ENCODE measurements at places on chromosomes 3 and 15. TPM values are rescaled to one million over a fixed set of nuclear protein-coding genes. Genes with fewer than 3 reads are reported as not detected.

DNA sequence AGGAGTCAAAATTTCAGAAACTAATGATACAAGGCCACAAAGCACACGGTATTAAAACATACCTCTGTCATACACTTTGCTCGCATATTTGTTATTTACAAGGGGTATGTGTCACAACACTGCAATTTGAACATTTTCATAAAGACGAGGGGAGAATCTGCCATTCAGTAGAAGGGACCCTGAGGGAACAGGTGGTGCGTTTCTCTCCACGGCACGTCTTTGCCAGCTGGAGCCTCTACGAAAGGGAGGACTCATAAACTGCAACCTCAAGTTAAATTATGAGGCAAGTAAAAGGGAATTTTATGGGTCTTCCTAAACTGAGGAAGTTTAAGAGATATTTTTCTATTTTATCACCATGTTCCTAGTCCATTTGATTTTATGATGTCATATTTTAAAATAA, 19.1 kb downstream of the ATP10A start:
- no peaks in the 10 kb centered on the region for H3K27me3 ChIP-seq
- no peak overlapping the region for H3K27ac ChIP-seq
- H3K4me1 ChIP-seq: peaks cover 13% of the 10 kb centered on the region
- DNase-seq: no peak

DNA sequence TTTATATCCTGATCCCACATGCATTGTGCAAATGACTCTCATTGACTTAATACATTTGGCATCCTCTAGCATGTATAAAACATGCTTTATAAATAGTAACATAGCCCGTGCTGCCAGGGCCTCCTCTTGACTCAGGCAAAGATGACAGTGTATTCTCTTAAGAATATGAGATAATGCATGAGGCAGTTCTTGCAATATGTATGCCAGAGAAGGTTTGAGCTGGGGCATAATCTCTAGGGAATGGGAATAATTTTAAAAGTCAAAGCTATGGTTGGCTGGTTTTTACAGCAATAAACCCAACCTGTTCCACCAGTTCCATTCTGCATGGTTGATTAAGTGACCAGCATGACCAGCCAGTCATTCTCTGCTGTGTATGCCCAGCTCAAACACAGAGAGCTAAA, 179.0 kb upstream of the PFN2 start:
- H3K27me3 ChIP-seq: no peaks in the 10 kb centered on the region
- DNase-seq: no peak
- H3K36me3 ChIP-seq: no peaks in the 10 kb centered on the region
- no peaks in the 10 kb centered on the region for H3K4me1 ChIP-seq

DNA sequence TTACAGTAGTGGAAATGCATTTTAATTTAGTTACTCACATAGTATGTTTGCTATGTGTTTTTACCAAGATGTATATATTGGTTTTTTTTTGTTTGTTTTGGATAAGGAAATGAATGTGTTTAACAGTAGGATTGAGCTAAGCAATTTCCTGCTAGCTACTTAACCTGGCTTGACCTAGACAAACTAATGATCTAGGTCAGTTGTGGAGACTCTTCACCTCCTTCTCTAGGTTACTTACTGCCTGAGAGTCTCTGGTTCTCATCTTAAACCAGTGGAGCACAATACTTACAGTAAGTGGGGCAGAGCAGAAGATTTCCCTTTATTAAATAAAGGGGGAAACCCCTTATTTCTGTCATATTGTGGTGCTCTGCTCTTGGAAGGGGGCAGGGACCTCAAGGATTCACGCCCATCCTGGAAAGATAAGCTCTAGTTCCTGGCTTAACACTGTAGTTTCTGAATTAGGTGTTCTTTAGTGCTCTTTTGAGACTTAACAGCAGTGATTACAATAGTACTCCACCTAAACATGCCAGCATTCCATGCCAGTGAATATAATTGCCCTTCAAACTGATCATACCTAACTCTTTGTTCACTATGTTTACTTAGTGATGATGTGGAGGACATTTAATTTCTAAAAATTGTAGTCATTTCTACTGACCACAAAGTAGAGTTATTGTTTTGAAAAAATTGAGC, 79.9 kb downstream of the UBP1 start:
- H3K4me3 ChIP-seq: no peak overlapping the region
- no peaks in the 10 kb centered on the region for H3K27me3 ChIP-seq
- no peak overlapping the region for H3K27ac ChIP-seq
- no peak for DNase-seq
- no peaks in the 10 kb centered on the region for H3K36me3 ChIP-seq

DNA sequence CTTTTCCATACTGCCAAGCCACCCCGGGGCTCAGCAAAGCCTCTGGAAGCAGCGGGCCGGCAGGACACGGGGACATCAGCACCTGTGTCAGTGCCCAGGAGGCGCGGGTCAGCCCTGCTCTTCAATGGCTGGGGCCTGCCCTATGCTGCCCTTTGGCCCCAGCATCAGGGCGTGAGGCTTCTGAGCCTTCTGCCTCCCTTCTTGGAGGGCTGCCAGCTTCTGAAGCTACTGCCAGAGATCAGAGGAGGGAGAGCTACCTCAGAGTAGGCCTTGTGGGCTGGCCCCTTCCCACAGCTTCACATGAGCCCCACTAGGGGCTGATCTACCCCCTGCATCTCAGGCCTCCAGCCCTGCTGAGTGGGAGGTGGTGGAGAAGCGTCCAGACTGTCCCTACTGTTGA, 13.0 kb upstream of the TMEM115 start:
- H3K36me3 ChIP-seq: no peaks in the 10 kb centered on the region
- H3K27me3 ChIP-seq: no peaks in the 10 kb centered on the region
- no peak for DNase-seq

C3orf85 gene
- not detected for total RNA-seq

PTPRG gene
- 86.7 TPM for total RNA-seq

PLSCR4 gene
- 84.1 TPM for total RNA-seq

DNA sequence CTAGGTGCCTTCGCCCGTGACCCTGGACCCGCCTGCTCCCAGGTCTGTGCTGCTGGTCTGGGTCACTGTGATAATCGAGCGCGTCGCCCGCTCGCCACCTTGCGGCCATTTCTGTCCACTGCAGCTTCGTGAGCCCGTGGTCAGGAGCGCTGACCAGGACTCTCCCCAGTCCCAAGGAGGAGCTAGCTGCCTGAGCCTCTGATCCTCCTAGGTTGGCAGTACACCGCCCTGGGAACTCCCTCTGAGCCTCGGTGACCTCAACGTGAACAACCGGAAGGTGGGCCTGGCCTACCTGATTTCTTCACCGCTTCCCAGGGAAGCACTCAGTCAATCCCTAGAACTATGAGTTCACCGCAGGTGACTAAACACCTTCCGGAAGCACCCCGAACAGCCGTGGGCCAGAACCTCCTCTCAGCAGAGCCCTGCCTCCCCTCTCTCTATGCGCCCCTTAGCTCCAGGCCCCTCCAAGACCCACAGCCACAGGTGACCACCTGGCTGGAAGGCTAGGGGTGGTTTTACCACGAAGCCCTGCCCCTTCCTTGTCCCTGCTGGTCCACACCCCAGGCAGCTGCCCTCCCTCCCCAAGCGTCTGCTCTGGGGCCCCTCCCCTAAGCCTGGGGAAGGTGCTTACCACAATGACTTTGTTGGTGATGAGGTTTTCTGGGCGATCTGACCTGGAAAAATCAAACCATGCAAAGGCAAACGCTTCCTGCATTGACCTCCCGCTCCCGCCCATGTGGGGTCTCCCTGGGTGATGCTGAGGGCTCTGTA, 9.7 kb downstream of the PLA2G4D start:
- peaks cover 10% of the 10 kb centered on the region for H3K4me1 ChIP-seq
- H3K27ac ChIP-seq: peak overlapping the region; percentile 47
- H3K4me3 ChIP-seq: no peak overlapping the region
- H3K36me3 ChIP-seq: no peaks in the 10 kb centered on the region

DNA sequence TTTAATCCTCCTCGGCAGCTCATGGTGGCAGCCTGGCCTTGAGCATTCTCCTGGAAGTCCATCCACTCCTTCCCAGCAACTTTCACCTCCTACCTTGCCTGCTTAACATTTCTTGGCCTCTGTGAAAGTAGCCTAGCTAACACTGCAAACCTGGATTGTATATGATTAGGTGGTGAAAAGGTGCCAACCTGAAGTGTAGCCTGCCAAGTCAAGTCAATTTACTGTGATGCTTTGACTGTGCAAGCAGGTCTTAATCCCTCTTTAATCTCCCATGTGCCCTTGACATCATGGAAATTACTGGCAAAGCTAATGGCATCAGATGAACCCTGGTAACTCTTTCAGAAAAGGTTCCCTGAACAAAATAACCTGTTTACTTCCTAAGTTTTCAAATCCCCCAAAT, 169.7 kb upstream of the NR2F2 start:
- no peaks in the 10 kb centered on the region for H3K27me3 ChIP-seq
- no peak for DNase-seq
- H3K27ac ChIP-seq: no peak overlapping the region
- H3K4me1 ChIP-seq: peaks cover 3% of the 10 kb centered on the region

DNA sequence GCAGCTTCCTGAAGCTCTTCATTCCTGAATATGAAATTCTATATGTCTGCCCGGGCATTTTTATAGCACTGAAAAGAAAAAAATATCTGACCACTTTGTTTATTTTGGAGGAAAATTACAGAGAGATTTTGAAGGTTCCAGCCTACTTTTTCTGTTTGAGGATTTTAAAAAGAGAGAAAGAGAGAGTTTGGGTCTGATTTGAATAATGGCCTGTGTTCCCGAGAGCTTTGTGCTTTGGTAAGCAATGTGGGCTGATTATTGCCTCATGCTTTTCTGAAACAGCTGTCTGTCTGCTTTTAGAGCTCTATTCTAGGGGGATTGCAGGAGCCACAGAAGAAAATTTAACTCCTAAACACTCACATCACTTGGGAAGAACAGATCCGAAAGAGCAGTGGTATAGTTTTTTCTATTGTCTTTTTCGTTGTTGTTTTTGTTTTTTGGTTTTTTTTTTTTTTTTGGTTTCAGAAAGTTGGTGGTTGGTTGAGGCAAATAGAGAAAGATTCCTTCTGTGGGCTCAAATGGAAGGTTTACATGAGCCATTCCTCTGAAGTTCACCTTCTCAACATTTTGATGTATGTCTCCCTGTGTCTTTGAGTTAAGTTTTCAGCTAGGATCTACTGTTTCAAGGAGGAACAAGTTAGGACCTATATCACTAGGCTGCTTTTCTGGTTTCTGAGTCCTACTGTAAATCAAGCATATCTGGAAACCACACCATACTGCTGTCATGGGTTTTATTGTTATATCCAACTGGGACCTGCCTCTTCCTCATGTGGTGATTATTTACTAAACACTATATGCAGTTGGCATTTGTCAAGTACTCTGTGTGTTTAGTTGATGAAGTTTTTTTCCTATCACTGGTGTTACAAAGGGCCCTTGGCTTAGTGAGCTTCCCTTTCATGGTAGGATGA, 178.9 kb downstream of the KCNMB2 start:
- H3K4me1 ChIP-seq: no peaks in the 10 kb centered on the region
- H3K27me3 ChIP-seq: no peaks in the 10 kb centered on the region
- H3K27ac ChIP-seq: no peak overlapping the region
- no peak overlapping the region for H3K4me3 ChIP-seq
- H3K36me3 ChIP-seq: no peaks in the 10 kb centered on the region

DNA sequence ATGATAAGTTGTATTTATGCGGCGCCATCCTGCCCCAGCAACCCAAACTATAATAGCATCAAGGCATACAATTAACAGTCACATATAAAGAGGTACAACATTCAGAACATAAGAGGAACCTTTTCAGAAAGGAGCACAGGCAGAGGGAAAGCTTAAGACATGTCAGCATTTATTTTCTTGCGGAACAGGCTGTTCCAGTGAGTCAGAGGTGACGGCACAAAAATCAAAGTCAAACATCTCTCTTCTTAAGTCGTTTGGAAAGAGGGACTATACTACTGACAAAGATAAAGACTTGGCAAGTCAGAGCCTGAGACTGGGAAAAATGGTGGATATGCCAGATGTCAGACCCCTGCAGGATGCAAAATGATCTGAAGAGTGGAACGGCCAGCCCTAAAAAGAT, 128.4 kb downstream of the CTNNB1 start:
- H3K27me3 ChIP-seq: no peaks in the 10 kb centered on the region
- no peak overlapping the region for H3K27ac ChIP-seq
- no peaks in the 10 kb centered on the region for H3K4me1 ChIP-seq
- no peak overlapping the region for H3K4me3 ChIP-seq
- no peaks in the 10 kb centered on the region for H3K36me3 ChIP-seq

- no peaks in the 10 kb centered on the region for H3K27me3 ChIP-seq
- H3K27ac ChIP-seq: no peak overlapping the region
- no peaks in the 10 kb centered on the region for H3K4me1 ChIP-seq
- H3K36me3 ChIP-seq: no peaks in the 10 kb centered on the region
These were observed 78.5 kb downstream of the CD200 start for GRCh38 chr3:112411425-112411824.

DNA sequence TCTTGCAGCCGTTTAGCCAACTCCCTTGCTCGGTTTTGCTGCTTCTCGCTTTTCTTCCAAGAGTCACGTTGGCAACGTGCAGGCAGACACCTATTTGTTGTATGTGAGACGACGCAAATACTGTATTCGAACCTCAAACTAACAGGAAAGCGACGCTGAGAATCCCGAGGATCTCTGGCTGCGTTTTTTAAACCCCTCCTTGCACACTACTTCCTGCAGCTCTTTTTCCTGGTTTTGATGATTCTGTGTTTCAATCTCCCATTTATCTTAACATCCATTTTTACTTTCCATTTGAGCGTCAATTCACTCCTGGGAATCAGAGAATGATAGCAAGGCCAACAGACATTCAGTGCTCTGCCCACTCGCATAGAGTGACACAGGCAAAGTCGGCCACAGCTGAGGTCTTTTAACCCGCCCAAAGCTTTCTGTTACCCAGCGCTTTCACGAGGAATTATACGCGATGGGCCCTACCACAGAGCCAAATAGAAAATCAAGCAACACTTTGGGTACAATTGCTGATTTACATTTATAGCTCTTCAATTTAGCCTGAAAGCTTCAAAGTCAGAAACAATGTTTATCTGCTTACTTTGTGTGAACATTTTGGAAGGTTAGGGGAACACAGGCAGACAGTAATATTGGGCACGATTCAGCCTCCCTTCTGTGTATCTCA, 1.6 kb upstream of the ANXA2 start:
- H3K27ac ChIP-seq: peak overlapping the region; percentile 9
- DNase-seq: no peak
- H3K36me3 ChIP-seq: peaks cover 9% of the 10 kb centered on the region
- H3K27me3 ChIP-seq: no peaks in the 10 kb centered on the region

GRCh38 chr3:11643201-11643603, 513 bp downstream of the VGLL4 start:
- peak; percentile 75 for DNase-seq
- peak overlapping the region; percentile 61 for H3K4me3 ChIP-seq
- no peaks in the 10 kb centered on the region for H3K36me3 ChIP-seq
- peak overlapping the region; percentile 93 for H3K27ac ChIP-seq

- no peaks in the 10 kb centered on the region for H3K4me1 ChIP-seq
- no peak overlapping the region for H3K27ac ChIP-seq
- H3K36me3 ChIP-seq: no peaks in the 10 kb centered on the region
- no peak for DNase-seq
- no peak overlapping the region for H3K4me3 ChIP-seq
These were observed 284.8 kb upstream of the CTNNB1 start for GRCh38 chr3:40914475-40914874.

GRCh38 chr3:12229146-12229851, 59.6 kb upstream of the PPARG start:
- no peaks in the 10 kb centered on the region for H3K36me3 ChIP-seq
- H3K4me1 ChIP-seq: peaks cover 13% of the 10 kb centered on the region
- H3K4me3 ChIP-seq: no peak overlapping the region
- H3K27me3 ChIP-seq: no peaks in the 10 kb centered on the region

GRCh38 chr15:76470691-76471090, 134.1 kb downstream of the ISL2 start:
- no peak for DNase-seq
- no peak overlapping the region for H3K27ac ChIP-seq
- H3K36me3 ChIP-seq: peaks cover 9% of the 10 kb centered on the region
- no peaks in the 10 kb centered on the region for H3K27me3 ChIP-seq

All from upper lobe of right lung (tissue), 1 donor.